ENCODE measurements at places on chromosomes 6 and 20.
A peak's percentile ranks its signal among the peaks of the same experiment; 100 is the strongest.

DNA sequence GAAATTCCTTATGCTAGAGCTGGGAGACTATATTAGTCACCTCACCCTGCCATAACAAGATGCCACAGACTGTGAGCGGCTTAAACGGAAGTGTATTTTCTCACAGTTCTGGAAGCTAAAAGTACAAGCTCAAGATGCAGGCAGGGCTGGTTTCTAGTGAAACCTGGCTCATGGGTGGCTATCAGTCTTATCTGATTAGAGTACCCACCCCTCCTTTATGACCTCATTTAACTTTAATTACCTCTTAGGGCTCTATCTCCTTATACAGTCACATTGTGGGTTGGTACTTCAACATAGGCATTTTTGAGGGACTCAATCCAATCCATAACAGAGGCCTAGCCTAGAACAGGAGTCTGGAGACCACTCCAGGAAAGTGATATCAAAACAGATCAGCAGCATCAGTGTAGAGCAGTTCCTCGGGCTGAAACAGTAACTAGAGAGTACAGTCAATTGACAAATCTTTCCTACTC lies 2.3 kb upstream of the SNRNP48 start:
- DNase-seq = no peak

DNA sequence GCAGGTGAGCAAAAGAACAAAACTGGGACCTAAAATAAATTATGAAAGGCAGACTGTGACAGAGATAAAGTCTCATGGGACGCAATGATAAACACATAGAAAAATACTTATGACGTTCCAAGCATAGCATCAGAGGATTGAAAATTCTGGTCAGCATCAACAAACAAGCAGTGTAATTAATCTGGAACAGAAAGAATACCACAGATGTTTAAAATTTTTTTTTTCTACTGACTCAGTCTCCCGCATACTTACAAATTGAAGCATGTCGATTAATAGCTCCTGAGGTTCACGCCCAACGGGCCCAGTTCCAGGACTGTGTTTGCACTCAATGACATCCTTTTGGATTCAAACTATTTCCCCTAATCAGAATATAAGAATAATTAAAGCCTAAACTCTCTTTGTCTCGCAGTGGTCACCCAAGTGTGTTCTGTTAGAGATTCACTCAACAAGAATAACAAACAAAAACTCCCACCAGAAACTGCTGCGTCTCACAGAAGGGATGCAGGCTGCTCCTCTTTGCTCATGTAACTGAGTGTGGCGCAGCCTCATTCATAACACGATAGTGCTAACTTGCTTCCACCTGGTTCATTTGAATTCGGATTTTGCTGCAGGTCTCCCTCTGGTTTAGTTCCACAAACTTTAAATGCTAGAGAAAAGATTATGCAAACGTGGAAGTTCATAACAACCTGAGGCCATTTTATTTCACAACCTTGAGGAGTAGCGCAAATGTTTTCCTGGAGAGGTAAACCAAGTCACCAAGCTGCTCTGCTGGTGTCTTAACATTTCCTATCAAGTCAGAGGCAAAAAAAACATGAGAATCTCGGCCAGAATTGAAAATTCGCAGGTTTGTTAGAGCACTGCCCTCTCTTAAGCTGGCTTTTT lies 69.0 kb upstream of the CITED2 start:
- no peak for DNase-seq

DNA sequence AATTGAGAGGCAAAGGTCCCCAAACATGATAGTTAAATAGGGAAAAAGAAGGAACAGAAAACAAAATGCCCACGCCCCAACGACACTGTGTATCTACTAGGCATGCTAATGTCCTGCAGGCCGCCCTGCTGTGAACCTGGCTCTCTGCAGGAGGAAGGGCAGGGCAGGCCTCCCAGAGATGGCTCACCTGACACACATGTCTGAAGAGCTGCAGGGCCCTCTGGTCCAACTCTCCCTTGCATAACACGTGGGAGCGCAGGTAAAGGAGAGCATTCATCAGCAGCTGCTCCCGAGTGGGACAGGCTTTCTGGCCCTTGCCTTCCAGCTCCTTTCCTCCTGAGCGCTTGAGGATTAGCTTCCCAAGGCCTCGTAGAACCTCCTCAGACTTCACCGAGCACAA lies 53.7 kb upstream of the LYRM2 start:
- DNase-seq = no peak

- DNase-seq = no peak
Measured at GRCh38 chr20:19644085-19644484, 114.0 kb upstream of the RIN2 start.

- DNase-seq = peak; percentile 85
Measured at GRCh38 chr6:150297327-150298029, 71.3 kb upstream of the IYD start.

- DNase-seq = no peak
Measured at GRCh38 chr20:60900618-60901017, 351.4 kb upstream of the CDH4 start.

DNA sequence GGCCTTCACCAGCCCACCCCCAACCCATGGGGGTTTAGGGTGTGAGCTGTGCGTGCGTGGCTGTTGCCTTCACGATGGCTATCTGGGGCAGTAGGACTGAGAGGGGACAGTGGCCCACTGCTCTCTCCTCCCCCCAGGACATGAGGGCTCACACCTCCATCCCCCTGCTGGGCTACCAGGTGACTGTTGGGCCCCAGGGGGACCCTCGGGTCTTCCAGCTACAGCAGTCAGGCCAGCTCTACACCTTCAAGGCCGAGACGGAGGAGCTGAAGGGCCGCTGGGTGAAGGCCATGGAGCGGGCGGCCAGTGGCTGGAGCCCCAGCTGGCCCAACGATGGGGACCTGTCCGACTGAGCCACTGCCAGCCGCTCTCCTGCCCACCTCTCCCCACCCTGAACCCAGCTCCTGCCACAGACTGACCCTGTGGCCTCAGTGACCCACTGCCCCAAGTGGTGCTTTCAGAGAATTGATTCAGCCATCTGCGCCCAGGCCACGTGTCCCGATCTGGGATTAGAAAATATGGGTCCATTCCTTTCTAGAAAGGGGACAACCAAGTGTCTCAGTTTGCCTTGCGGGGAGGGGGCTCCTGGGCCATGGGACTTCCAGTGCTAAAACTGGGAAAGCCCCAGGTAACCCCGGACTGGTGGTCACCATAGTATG lies 22.5 kb downstream of the FGD2 start:
- no peak for DNase-seq

GRCh38 chr6:134172020-134172705 lies 119.7 kb upstream of the SLC2A12 start:
- peak; percentile 29 for DNase-seq

- DNase-seq = no peak
Measured at GRCh38 chr6:4398791-4399190, 263.4 kb upstream of the ECI2 start.

DNA sequence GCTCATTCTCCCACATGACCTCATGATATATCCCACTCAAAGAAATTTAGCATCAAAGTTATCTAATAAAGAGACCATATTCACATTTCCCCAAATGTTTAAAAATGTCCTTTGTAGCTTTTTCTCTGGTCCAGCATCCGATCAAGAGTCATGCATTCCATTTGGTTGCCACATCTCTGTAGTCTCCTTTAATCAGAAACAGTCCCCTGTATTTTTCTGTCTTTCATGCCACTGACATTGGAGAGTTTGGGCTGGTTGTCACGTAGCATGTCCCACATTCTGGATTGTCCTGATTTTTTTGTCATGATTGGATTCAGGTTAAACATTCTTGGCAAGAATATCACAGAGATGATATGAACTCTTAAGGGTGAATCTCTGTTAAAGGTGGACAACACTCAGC lies 55.7 kb downstream of the SNX5 start:
- DNase-seq = no peak

GRCh38 chr20:23823621-23824324 lies 2.8 kb downstream of the CST2 start:
- DNase-seq = no peak

DNA sequence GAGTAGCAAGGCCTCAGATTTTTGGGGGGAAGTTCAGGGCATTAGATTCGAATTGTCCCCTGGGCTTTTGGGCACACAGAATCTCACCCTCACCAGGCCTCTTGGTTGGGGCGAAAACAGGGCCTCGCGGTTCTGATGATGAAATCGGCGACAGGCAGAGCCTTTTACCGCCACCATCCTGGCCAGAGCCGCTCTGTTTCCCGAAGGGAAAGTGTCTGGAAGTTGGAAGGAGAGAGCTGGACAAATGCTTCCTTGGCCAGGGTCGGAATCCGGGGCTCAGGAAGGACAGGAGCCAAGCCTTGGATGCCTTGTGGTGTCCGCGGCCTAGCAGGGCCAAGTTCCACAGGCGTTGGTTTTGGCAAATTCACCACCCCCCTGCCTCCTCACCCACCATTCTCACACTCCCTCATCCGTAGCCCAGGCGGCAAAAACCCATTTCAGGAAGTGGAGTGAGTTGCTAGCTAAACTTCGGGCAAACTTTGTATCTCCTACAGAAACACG lies 3.5 kb upstream of the TFAP2A start:
- no peak for DNase-seq

DNA sequence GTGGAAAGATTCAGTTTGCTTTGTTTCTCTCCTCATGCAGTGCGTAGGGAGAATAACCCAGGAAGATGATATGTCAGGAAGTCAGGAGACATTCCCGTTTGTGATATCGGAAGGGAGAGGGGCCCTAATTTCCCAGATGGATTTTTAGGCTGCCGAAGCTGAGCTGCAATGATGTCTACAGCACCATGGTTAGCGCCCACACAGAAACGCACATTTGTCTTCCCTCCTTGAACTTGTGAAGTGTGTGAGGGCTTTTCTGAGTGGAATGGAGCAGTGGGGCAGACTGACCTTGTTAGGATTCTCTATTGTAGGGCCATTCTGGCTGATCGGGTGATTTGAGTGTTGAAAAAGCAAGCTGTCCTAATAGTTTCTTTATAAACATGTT lies 191.3 kb upstream of the ARG1 start:
- no peak for DNase-seq
